ENCODE measurements at places on chromosomes 7 and 10.

DNA sequence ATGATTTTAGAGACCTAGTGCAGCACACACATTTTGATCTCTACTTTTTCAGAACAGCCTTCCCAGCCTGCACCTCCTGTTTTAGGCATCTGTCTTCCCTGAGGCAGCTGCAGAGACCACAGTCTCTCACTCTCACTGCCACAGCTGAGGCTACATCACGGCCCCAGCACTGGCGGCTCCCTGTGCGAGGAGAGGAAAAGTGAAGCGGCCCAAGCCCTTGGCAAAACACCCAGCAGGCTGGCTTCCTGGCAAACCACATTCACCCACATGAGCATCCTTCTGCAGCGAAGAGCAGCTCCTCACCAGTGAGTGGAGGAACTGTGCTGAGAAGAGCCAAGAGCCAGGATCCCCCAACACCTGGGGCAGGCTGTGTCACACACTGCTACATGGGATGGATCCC is 14.0 kb downstream of the HUS1 start:
- no peak for DNase-seq

DNA sequence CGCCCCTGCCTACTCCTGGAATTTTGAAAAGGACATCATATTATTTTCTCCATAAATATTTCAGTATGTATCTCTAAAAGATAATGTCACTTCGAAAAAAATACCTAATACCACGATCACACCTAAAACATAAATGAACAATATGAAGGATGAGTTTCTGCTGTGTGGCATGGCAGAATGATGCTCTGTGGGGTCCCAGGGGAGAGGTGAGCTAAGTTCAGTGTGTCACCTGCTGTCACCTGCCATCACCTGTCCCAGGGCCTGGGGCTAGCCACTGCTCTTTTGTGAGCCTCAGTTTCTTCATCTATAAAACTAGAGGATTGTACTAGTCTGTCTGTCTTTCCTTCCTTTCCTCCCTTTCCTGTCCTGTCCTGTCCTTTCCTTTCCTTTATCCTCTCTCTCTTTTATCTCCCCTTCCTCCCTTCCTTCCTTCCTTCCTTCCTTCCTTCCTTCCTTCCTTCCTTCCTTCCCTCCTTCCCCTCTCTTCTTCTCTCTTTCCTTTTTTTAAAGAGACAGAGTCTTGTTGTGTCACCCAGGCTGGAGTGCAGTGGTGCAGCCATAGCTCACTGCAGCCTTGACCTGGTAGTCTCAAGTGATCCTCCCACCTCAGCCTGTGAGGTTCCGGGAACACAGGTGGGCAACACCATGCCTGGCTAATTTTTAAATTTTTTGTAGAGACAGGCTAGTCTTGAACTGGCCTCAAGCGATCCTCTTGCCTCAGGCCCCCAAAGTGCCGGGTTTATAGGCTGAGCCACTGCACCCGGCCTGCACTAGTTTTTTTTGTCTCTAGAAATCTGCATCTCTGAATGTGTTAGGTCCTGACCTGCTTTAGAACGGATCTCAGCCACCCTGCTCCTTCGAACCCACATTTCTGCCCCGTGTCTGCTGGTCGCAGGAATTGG is 43.1 kb downstream of the CUX1 start:
- DNase-seq: no peak

GRCh38 chr10:121598263-121599249 is at the start of gene FGFR2:
Gene FGFR2 (minus strand): TSS chr10:121598444. CDS start chr10:121593817, 4,627 bp downstream.
- peak; percentile 81 for DNase-seq

DNA sequence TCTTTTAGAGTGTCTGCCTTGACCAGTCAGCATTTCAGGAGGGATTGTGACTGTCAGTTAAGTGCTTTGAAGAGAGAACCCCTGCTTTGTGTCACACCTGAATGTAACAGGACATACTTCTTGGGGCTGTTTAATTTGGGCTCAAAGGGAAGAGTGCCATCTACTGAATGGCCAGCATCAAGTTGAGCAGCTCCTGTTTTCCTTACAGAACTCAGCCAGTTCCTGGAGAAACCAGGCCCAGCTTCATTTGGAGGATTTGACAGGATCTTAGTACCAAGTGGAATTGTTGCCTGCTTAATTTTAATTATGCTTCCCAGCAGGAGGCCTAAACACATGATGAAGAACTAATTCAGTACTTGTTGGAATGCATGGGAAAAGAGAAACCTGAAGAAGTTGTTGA is 8.3 kb downstream of the ADD3 start:
- DNase-seq: no peak

- DNase-seq: no peak
These were observed 27.1 kb upstream of the SOSTDC1 start for GRCh38 chr7:16492513-16493062.

DNA sequence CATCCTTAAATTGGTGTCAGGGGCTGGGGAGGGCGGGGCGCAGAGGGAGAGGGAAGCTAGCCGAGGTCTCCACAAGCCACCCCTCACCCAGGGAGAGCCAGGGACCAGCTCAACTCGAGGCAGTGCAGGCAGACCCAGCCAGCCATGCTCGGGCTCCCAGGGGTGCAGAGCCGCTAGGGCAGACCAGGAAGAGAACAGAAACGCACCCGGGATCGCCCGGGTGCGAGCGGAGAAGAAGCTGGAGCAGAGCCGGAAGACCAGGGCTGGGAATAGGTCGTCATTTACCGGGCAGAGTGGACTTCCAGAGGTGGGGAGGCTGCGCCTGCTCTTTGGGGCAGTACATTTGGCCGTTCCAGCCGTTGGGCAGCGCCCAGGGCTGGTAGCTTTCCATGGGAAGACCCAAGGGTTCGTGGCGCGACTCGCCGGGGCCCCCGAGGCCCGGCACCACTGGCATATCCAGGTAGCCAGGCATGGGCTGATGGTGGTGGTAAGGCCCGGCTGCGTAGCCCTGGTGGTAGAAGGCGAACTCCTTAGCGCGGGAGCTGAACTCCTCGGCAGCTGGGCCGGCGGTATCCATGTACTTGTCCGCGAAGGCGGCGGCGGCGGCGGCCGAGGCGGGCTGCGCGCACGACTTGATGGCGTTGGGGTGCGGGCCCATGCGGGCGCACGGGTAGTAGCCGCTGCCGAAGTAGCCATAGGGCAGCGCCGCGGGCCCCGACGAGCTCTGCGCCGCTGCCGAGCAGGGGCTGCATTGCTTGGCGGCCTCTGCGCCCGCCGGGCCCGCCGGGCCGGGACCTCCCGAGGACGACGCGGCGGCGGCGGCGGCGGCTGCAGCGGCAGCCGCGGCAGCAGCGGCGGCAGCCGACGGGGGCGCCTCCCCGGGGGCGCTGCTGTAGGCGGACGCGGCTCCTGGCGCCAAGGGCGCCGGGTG is 755 bp downstream of the HOXA13 start:
- DNase-seq: peak; percentile 38

DNA sequence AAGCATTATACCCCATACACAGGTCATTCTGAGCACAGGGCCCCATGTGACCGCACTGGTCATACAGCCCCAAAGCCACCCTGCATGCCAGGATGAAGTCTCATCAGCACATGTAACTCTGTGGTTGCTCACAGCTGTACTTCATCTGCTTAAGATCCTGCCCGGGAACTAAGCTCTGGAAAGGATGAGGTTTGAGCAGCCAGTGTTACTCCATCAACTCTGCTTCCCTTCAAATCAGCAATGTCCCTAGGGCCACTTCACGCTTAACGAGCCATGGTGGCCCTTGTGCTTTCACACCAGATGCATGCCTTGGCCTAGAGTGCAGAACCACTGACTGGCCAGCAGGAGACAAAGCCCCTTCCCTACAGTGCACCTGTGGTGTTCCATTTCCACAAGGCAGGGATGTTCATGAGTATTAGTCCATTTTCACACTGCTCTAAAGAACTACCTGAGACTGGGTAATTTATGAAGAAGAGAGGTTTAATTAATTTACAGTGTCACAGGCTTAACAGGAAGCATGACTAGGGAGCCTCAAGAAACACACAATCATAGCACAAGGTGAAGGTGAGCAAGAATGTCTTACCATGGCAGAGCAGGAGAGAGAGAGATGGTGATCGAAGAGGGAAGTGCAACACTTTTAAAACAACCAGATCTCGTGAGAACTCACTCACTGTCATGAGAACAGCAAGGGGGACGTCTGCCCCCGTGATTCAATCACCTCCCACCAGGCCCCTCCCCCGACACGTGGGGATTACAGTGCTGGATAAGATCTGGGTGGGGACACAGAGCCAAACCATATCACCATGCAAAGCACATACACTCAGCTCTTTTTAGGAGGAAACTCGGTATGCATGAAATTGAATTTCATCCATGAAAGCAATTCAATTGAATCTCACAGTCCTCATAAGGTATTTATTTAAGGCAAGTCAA is 149.0 kb upstream of the CDCA7L start:
- DNase-seq: no peak

- no peak for DNase-seq
These were observed 47.0 kb downstream of the FAM171A1 start for GRCh38 chr10:15324113-15324512.

Data from left lobe of liver (tissue), 2 donors.